ENCODE measurements at places on chromosomes 16 and 17.

DNA sequence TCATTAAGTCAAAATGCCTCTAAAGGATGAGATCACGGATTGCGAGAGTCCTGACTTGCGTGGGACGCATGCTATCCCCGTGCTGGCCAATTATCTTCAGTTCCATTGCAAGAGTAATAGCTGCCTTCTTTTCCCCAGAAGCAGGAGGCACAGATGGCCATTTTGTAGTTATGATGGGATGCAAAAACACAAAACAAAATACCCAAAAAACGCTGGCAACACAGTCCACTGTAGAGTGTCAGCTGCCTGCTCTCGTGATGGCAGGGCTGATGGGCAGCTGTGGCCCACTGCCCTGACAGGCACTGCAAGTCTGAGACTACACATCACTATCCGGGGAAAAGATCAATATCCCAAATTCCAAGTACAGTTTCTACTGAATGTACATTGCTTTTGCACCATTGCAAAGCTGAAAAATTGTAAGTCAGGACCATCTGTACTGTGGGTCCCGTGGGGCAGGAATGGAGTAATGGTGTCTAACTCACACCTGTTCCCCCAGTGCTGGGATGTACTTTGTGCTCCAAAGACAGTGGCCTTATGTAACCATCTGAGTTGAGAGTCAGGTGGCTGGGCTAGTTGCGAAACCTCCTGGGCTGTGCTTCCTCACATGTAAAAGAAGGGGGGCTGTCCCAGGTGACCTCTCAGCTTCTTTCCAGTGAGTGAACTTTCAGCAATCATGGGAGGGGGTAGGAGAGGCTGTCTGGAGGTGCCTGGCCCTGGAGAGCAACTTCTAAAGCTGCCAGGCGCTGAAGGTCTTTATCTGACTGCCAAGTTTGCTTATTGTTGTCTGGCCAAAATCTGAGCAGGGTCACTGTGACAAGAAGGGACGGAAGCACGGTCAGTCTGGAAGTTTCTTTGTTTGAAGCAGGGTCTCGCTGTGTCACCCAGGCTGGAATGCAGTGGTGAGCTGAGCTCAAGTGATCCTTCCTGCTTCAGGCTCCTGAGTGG is 4.7 kb downstream of the SLC47A1 start:
- DNase-seq, result no peak

DNA sequence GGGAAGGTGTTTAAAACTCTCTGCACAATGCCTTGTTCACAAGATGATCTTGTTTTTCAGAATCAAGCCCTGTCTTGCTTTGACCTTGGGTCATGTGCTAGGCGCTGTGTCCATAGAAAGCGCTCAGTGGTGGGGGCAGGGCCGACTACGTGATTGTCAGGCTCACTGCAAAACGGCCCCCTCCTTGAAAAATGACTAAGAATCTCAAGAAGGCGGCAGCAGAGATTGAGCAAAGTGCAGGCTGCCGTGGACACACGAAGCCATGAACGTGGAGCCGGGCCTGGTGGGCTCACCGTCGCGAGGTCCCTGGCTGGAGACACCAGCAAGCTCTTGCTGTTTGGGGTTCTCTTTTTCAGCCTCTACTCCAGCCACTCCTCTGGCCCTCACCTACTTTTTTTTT is 10.2 kb downstream of the ATP2C2 start:
- no peak for DNase-seq

DNA sequence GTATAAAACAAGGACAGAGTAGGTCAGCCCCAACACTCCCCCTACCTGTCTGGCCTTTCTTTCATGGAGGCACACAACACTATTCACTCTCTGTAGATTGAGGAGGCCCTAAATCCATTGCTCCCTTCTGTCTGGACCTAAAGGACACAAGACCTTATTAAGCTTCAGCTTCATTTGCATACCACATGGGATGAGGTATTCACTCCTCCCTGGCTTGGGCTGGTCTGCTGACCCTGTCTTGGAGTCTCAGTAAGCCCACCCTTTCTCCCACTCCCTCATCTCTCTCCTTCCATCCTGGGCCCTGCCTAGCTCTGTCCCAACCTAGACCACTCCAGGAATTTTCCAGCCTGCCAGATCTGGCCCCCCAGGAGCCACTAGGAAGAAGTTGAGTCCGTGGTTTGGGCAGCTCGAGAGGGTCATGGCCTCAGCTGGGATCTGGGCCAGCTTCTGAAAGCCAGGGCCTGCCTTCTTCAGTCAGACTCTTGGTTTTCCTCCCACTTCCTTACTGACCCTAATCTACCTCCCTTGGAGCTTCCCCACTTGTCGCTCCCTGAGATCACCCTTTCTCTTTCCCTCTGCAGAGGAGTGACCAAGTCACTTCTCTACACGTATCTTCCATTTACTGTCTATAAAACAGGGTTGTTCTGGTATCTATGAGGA is 6.5 kb upstream of the LLGL1 start:
- no peak for DNase-seq

GRCh38 chr16:85832570-85833218 is 33.2 kb downstream of the COX4I1 start:
- peak; percentile 65 for DNase-seq

- no peak for DNase-seq
These were observed 11.3 kb upstream of the RBFOX3 start for GRCh38 chr17:79622122-79622601.

DNA sequence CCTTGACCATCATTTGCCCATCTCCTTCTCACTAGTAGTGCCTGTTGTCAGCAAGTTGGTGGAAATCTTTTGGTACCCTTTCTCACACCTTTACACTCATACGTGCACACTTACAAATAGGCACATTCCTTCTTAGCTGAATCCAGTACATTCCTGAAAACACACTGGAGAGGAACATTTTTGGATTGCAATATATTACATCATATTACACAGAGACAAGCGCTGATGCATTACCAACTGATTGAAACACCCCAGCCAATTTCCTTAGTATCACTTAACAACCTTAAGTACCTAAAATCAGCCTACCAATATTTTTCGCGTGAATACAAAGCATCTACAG is 64.1 kb downstream of the PLCG2 start:
- DNase-seq, result no peak

DNA sequence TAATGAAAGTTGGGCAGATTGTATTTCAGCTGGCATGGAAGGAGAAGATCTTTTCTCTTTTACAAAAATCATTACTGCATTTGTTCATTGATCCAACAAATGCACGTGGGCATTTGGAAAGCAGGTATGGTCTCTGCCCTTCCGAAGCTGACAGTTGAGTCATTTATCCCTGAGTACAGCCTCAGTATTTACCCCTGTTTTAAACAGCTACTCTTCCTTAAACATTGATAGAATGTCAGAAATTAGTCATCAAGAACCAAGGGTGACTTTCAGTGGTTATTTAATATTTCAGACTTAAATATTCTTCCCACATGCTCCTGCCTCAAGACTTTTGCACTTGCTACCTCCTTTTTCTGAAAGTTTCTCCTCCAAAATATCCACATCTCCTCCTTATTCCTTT is 226.7 kb upstream of the HSBP1 start:
- DNase-seq, result no peak

- DNase-seq, result no peak
These were observed 7.5 kb downstream of the FLOT2 start for GRCh38 chr17:28889996-28890395.

GRCh38 chr17:19254651-19255050 is 17.5 kb downstream of the EPN2 start:
- no peak for DNase-seq

DNA sequence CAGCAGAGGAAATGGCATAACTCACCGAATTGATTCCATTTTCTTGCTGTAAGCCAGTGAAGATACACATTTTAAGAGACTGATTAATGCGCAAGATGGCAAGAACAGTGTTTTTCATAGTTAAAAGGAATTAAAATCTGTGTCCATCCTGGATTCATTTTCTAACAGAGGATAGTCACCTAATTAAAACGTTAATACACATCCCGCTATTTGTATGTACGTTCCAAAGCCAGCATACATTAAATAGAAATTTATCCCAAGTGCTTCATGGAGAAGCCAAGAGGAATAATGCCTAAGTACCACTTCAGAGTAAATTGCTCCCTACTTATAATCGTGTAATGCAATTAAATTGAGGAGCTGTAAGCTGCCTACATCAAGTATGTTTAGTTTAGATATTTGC is 49.9 kb downstream of the RBFOX1 start:
- no peak for DNase-seq

- DNase-seq, result no peak
These were observed 249.2 kb downstream of the HAPSTR1 start for GRCh38 chr16:9340526-9341256.

- no peak for DNase-seq
These were observed 388.2 kb upstream of the MAF start for GRCh38 chr16:79988721-79989220.

DNA sequence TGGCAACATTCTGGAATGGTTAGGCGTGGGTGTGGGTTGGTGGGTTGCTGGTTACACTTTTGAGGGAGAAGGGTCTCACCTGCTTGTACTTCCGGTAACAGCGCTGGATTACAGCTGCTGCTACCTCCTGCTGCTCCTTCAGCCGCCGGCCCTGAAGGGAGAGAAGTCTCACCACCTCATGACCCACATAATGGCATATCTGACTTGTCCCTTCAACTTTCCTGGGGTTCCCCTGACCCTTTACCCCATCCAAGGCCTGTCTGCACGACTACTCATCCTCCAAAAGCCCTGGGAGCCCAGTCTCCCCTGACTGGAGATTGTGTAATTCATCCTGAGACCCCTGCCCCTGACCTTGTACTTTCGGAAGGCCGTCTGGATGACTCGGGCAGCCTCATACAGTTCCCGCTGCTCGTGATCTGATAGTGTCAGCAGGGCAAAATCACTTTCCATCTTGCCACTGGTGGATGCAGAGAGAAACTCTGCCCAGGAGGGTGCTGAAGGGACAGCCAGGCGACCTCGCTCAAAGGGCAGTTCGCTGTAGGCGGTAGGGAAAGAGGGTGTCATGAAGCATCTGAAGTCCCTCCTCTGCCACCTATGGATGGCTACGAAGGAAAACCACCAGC is 2.0 kb upstream of the SPAG7 start:
- no peak for DNase-seq

DNA sequence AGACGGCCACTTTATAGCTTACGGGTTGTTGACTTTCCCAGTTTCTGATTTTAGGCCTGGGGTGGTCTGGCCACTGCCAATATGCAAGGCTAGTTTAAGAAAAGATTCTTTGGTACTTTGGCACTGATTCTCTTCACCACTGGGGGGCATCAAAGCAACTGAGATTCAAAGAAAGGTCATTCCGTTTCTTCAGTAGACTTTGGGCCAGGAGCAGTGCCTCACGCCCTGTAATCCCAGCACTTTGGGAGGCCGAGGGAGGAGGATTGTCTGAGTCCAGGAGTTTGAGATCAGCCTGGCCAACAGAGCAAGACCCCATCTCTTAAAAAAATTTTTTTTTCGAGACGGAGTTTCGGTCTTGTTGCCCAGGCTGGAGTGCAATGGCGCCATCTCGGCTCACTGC is 53.0 kb downstream of the RPA1 start:
- DNase-seq, result peak; percentile 39

DNA sequence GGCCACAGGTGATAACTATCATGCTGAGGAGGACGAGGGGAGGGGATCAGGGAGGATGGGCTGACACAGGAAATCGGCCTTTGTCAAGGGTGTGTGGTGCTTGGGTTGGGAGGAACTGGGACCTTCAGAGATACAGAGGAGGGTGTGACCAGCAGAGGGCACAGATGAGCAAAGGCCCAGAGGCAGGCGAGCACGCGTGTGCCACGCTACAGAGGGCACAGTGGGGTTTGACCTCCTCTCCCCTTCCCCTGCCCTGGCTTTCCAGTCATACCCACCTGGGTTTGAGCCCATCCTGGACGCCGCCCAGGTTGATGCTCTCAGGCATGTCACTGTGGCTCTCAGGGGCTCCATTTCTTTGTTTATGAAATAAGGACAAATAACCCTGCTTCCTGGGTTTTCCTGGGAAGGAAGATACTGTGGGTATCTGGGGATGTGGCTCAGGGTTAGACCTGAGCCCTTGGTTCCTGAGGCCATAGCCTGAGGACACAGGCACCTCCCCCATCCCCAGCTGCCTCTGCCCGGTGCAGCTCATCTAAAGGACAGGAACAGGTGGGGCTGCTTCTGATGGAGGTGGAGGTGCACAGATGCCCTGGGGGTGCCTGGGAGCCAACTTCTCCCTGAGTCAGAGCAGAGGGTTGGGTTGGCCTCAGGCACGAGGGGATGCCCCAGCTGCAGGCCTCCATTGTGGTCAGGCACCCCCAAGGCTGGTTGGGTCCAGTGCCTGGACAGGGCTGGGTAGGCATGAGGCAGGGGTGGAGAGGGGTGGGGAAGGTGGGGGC is 51.8 kb downstream of the BEAN1 start:
- DNase-seq, result peak; percentile 70

- no peak for DNase-seq
These were observed 17.8 kb downstream of the MBTPS1 start for GRCh38 chr16:84098939-84099338.

GRCh38 chr17:2990396-2990795 is 73.0 kb downstream of the OR1D5 start:
- DNase-seq, result no peak

DNA sequence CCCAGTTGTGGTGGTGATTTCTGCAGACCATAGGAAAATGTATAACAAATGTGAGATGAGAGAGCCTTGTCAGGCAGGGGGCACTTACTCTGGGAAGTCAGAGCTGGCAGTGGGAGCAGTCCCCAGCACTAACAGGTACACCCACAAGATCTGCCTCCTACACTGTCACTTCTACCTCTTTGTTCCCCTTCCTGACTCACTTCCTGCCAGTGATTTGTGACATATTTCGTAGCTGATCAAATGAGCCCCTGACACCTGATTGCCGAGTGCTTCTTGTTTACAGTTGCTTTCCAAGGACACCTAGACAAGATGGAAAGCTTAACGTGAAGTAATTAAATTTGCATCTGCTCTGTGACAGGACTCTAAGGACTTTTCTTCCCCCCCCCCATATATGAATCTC is 40.5 kb downstream of the FTO start:
- DNase-seq, result no peak

- DNase-seq, result no peak
These were observed 39.1 kb downstream of the NDEL1 start for GRCh38 chr17:8474826-8475225.

DNA sequence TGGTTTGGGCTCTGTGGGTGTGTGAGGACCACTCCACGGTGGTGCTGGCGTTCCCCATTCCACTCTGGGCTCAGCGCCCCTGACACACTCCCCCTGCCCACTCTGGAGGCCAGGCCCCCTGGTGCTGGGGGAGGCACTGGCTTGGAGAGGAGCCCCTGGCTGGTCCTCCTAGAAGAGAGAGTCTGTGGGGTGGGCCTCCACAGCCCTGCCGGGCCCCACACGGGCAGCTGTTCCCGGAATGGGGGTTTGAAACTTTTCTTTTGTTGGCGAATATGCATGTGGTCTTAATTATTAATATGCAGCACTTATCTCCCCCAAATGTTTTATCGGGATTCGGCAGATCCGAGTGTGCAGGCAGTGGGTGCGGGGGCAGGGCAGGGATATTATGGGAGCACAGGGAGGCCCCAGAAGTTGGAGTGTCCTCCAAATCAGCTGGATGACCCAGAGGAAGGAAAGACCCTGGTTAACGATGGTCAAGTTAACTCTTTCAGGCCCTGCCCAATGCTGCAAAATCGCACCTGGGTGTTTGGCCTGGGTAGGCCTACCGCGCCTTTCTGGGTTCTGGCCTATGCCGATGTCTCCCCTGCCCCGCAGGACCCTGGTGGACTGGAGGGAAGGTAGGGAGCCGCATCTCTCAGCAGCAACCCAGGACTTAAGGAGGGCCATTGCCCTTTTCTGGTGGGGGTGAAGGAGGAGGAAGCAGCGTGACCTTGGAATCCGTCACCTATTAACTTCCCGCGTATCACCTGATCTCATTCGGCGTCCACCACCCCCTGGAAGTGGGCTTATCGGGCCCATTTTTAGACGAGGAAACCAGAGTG is 36.0 kb downstream of the TMEM235 start:
- DNase-seq, result no peak

- DNase-seq, result no peak
These were observed 883 bp downstream of the USH1G start for GRCh38 chr17:74922172-74922571.
